NCI-H1105 (cell line): ENCODE measurements at places on chromosomes 7 and 10.

- DNase-seq = no peak
Observed at GRCh38 chr10:25508112-25508815, 333.5 kb downstream of the GPR158 start.

DNA sequence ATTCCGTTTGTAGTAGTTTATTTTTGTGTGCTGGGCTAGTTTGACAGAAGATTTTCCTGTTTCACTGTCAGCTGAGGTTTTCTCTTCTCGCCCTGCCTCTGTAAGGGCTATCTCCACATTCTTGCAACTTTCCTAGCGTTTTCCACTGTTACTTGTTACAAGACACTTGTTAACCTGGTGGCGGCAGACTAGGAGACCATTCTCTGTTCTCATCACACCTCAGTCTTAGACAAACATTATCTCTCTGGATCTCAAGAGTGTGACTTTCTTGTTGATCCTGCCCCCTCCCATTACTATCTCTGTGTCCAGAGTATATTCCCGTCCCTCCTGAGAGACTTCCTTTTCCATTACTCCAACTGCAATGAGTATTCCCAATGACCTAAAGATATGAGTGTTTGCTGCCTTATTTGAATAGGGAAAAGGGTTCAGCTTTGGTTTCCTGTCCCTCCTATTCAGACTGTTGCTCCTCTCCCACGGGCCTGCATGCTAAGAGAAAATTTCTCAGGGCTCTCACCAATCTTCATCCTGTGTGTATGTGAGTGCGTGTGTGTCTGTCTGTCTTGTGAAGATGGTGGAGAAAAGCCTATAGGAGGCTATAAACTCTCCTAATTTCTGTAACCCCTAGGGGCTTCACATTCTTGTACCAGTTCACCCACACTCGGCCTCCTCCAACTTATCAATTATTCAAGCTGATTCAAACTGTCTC is 722.4 kb upstream of the POT1 start:
- DNase-seq = no peak

DNA sequence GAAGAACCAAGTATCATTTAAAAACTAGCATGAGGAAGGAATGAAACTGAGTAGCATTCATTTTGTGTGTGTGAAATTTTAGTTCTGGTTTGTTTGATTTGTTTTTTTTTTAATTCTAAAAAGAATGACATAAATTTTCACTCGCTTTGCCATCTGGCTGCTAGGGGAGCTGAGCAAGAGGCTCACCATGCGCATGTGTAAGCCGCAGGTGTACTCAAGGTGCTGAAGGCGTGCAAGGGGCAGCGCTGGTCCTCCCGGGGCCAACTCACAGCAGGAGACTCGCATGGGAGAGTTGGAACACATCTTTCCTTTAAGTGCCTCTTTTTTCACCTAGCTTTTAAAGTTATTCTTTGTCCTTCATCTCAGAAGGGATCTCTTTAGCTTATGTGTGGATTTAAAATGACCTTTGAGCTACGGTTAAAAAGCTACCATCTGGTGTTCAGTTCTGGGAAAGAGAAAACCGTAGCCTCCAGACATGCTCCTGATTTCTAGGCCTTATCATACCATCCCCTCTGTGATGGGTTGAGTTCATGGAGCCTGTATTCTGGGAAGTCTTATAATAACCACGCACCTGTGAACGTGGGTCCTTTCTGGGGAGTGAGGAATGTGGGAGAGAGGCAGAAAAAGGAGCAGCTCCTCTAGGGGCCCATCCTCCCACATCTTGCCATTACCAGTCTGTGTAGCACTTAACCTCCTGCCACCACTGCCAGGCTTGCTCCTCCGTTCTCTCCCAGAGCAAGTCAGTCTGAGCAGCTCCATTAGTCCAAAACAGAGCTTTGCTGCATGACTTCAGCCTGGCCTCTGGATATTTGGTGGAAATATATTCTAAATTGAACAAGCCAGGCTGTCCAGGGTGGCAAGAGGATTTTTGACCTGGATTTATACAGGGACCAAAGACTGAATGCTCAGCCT is 61.9 kb downstream of the KLHDC10 start:
- DNase-seq = no peak

- DNase-seq = no peak
Observed at GRCh38 chr10:34580643-34581042, 234.5 kb downstream of the PARD3 start.
